CD4-positive, alpha-beta T cell treated with Interleukin-15 for 4 hours (primary cell): ENCODE measurements at places on chromosomes 16 and 17.

- DNase-seq = no peak
Measured at GRCh38 chr17:17810084-17810894, 26.5 kb downstream of the SREBF1 start.

DNA sequence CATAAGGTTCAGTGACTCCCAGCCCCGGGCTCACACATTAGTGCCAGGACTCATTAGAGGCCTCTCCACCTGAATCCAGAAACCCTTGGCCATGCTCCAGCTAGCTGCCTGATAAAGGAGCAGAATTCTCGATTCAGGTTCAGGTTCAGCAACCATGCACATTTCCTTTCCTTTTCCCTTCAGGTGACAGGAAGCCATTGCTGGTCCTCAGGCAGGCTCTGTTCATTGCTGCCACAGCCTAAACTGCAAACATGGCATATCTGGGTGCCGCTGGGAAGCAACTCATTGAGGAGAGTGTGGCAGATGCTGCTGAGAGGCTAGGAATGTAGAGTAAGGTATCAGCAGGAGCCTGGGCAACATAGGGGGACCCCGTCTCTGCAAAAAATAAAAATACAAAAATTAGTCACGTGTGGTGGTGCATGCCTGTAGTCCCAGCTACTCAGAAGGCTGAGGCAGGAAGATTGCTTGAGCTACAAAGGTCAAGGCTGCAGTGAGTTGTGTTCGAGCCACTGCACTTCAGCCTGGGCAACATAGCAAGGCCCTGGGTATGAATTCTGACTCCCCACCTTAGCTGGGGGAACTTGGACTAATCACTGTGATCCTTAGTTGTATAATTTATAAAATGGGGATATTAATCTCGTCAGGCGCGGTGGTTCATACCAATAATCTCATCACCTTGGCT is 28.7 kb downstream of the ARL4D start:
- no peak for DNase-seq

DNA sequence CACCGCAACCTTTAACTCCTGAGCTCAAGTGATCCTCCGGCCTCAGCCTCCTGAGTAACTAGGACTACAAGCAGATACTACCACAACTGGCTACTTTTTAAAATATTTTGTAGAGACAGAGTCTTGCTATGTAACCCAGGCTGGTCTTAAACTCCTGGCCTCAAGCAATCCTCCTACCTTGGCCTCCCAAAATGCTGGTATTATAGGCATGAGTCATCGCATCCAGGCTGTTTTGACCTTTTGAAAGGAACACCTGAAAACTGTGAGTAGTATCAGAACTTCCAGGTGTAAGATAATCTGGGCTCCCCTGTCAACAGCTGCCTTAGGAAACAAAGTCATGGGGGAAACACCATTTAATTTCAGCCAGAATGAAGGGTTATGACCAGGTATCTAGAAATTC is 77.5 kb downstream of the CYTH1 start:
- no peak for DNase-seq

DNA sequence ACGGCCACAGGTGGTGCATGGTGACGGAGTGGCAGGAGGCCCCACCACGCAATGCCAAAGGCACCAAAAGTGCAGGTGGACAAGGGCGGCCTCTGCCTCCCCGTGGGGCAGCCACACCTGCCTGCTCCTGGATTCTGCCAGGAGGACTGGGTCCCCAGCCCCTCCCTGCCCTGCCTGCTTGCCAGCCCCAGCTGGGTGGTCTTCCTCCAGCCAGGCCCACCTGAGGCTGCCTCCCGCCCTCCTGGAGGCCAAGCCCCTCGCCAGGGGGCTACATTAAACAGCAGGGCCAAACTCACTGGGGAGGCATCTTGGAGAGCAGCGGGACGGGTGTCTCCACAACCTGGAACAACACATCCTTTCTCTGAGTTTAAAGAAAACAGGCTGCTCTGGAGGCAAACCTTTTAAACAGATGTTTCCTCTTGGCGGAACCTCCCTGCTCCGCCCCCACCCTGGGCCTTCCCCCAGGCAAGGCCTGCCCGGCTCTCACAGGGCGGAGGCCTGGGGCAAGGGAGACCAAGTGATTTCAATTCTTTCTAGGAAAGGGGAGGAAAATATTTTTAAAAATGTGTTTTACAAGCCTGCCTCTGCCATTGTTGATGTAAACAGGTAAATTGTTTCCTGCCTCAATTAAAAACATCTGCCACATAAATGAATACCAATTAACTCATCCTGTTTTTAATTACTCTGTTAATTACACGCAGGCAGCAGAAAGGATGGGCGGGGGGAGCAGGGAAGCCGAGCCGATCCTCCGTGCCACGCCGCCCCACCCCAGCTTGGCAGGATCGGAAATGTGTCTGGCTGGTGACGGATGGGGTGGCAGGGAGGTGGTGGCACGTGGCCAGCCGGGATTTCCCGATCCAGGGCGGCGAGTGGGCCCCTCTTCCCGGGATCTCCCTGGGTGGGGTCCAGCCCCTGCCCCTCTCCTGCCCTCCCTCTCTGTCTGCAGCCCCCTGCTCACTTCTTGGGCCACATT is 54.4 kb upstream of the PABPN1L start:
- DNase-seq = no peak

DNA sequence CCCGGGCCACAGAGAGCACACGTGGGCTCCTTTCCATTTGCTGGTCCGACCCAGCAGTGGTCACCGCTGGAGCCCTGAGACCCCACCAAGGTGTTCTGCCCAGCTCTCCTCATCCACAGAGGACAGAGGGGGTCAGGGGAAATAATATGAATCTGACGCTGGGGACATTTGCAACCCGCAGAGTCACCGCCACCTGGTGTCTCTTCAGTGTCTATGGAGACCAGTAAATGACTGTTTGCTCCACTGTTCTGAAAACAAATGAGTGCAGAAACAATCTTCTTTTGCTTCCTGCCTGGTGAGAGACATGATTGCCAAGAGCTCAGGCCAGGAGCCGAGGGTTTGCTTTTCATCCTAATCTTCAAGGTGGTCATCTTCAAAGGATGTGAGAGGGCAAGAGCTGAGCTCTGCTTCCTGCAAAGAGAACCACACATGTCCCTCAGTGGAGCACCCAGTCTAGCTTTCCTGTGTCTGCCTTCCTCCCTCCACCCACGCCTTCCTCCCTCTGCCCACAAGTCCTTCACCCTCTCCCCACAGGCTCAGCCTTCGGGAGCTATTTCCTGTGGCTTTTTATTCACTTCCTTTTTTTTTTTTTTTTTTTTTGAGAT is 14.7 kb upstream of the KLHDC4 start:
- peak; percentile 25 for DNase-seq

DNA sequence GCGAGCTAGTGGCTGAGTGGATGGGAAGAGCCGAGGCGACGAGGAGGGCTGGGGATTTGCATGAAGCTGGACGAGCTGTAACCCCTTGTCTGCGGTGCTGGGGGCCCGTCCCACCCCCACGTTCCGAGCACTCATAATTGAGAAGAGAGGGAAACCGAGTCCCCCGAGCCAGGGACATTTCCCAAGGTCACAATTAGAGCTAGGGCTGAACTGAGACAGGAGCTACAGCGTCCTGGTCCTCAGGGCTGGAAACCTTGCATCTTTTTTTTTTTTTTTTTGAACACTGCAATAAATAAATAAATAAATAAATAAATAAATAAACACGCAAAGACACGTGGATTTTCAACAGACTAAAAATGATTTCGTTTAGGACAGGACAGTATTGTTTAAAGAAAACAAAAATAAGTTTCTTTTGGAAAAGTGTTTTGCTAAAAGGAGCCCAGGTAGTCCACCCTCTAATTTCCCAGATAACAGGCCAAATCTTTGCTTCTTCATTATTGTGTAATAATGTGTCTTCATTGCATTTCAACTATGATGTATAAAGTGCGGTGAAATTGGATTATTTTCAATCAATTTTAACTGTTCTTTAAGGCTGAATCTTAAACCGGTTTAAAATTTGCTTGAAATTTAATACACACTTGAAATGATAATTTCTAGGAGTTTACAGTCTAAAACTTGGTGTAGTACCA is 992 bp downstream of the GDPD1 start:
- no peak for DNase-seq
